ENCODE measurements at places on chromosomes 7 and 10. TPM values are rescaled to one million over a fixed set of nuclear protein-coding genes. Genes with fewer than 3 reads are reported as not detected.

The TEX47 gene
- total RNA-seq: not detected

- H3K4me3 ChIP-seq: no peak overlapping the region
- H3K27me3 ChIP-seq: peaks cover 6% of the 10 kb centered on the region
- H3K36me3 ChIP-seq: no peaks in the 10 kb centered on the region
- peak; percentile 15 for DNase-seq
Observed at GRCh38 chr7:110645060-110645459, 445.9 kb upstream of the LRRN3 start.

DNA sequence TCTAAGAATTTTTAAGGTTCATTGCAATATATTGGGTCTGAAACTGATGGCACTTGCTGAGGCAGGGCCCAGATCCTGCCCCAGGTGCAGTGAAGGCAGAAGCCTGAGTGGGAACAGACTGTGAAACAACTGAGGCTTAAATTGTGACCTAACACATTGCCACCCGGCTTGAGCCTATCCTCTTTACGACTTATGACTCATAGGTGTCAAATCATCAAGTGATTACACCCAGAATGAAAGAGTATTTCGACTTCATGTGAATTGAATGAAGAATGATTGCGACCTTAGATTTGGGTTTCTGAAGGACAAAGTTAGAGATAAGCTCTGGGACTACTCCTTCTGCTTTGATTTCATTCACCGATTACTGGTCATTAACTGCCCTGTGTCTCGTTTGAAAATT lies 200.9 kb downstream of the CREB5 start:
- H3K27ac ChIP-seq: no peak overlapping the region
- H3K36me3 ChIP-seq: no peaks in the 10 kb centered on the region
- H3K27me3 ChIP-seq: peaks cover 6% of the 10 kb centered on the region
- H3K4me3 ChIP-seq: no peak overlapping the region

The NPTX2 gene
- not detected for total RNA-seq

GRCh38 chr10:55146032-55146431 lies 345.0 kb upstream of the PCDH15 start:
- H3K27ac ChIP-seq: no peak overlapping the region
- DNase-seq: no peak

- H3K36me3 ChIP-seq: no peaks in the 10 kb centered on the region
- no peaks in the 10 kb centered on the region for H3K4me1 ChIP-seq
- no peaks in the 10 kb centered on the region for H3K27me3 ChIP-seq
- H3K27ac ChIP-seq: no peak overlapping the region
Observed at GRCh38 chr10:131561897-131562296, 250.4 kb upstream of the TCERG1L start.

The AGR2 gene
- not detected for total RNA-seq

- no peaks in the 10 kb centered on the region for H3K27me3 ChIP-seq
- no peaks in the 10 kb centered on the region for H3K36me3 ChIP-seq
- peaks cover 2% of the 10 kb centered on the region for H3K4me1 ChIP-seq
Observed at GRCh38 chr7:106120500-106120899, 8.4 kb upstream of the SYPL1 start.

GRCh38 chr10:125629758-125630376 lies 53.1 kb downstream of the TEX36 start:
- no peaks in the 10 kb centered on the region for H3K4me1 ChIP-seq
- H3K36me3 ChIP-seq: no peaks in the 10 kb centered on the region
- H3K27ac ChIP-seq: no peak overlapping the region
- no peaks in the 10 kb centered on the region for H3K27me3 ChIP-seq
- no peak overlapping the region for H3K4me3 ChIP-seq

GRCh38 chr7:105885387-105886111 lies 9.2 kb upstream of the ATXN7L1 start:
- H3K36me3 ChIP-seq: no peaks in the 10 kb centered on the region
- no peak for DNase-seq

The GPER1 gene
- not detected for total RNA-seq

The ENTPD1 gene
- not detected for total RNA-seq

The FEZF1 gene
- total RNA-seq: not detected

GRCh38 chr10:865257-865656 lies 66.2 kb downstream of the LARP4B start:
- no peak for DNase-seq
- H3K27ac ChIP-seq: peak overlapping the region; percentile 19
- peaks cover 11% of the 10 kb centered on the region for H3K4me1 ChIP-seq
- H3K4me3 ChIP-seq: no peak overlapping the region
- H3K36me3 ChIP-seq: peaks cover 50% of the 10 kb centered on the region

DNA sequence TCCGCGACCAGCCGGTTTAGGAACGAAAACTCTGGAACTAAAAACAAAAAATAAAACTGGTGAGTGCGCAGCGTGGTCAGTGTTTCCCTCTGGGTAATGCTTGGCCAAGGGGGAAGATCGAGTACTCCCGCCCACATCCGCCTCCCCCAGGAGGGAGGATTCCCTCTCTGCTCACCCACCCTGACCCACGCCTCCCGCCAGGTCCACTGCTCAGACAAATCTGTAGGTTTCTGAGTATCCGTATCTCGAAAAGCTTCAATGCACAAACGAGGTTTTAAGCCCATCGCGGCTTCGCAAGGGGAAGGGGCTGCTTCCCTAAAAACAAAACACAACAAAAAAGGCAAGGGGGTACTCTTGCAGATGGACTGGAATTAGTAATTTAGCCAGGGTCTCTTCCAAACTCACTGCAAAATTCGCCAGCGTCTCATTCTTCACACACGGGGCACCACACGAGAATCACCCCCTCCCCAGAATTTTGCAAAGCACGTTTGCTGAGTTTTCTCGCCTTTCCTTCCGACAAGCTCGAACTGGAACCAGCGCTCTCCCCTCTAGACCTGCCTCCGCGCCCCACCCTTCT lies 75.2 kb downstream of the INSIG1 start:
- H3K4me3 ChIP-seq: no peak overlapping the region
- peak overlapping the region; percentile 77 for H3K27ac ChIP-seq
- peaks cover 7% of the 10 kb centered on the region for H3K36me3 ChIP-seq
- peaks cover 31% of the 10 kb centered on the region for H3K4me1 ChIP-seq
- DNase-seq: no peak

- DNase-seq: no peak
- peaks cover 11% of the 10 kb centered on the region for H3K27me3 ChIP-seq
- no peaks in the 10 kb centered on the region for H3K36me3 ChIP-seq
- peaks cover 21% of the 10 kb centered on the region for H3K4me1 ChIP-seq
- H3K27ac ChIP-seq: no peak overlapping the region
Observed at GRCh38 chr10:129122846-129123245, 344.2 kb upstream of the MGMT start.

The HABP2 gene
- total RNA-seq: not detected

The FFAR4 gene
- total RNA-seq: not detected

Measured in activated CD4-positive, alpha-beta T cell treated with anti-CD3 and anti-CD28 coated beads, Interleukin-2, amount 10 ng/mL, durations not matched to agents 7 days and 5 days (primary cell).